ENCODE measurements at places on chromosomes 7 and 10.
A peak's percentile ranks its signal among the peaks of the same experiment; 100 is the strongest.

GRCh38 chr7:151307536-151307935 lies 34.1 kb upstream of the NUB1 start:
- DNase-seq, result no peak

DNA sequence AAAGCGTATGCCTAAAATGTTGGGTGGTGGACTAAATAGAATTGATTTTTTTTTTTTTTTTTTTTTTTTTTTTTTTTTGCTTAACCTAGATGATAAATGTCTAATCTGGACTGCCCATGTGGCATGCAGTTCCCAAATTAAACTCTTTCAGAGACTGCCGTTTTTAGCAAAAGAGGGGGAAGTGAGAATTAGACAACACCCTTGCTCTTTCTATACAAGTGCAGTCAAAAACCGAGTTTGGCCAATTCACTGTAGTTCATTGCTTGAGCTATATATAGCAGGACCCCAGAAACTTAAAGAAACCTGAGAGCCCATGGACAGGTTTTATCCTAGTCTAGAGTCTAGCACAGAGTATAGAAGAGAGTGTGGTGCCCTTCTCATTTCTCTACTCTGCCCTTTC lies 141.9 kb downstream of the GRM3 start:
- DNase-seq, result no peak

DNA sequence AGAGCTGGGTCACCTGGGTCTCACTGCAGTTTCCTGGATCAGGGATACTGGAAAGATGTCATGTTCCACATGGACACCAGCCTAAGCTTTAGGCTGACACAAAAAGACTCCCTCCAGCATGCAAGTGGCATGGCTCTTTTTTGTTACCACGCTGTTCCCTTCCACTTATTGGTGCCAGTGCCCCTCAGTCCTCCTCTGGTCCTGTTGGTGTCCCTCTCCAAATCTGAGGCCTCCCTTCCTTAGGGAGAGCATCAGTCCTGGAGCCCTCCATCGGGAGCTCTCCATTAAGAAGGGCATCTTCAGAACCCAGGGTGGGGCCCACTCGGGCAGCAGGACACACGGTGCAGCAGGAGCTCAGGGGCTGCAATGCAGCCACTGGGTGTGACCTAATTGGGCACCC lies 76.1 kb upstream of the LRRC18 start:
- no peak for DNase-seq

- DNase-seq, result no peak
Observed at GRCh38 chr10:110632591-110633215, 11.4 kb upstream of the RBM20 start.

DNA sequence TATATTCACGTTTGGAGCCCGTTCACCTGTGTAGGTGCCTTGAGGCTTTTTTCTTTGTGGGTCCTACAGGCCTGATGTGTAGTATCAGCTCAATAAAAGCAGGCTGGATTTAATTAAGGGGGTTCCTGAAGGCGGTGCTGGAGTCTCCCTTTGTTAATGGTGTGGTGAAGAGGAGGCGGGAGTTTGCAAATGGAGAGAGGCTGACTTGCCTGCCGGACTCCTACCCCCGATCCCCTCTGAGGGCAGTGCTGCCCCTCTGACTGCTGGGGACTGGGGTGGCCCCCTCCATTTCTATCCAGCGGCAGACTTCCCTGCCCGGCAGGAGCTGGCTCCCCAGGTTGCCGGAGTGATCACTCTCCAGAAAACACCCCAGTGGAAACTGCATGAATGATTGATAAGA lies 45.1 kb downstream of the ZMIZ1 start:
- DNase-seq, result no peak

GRCh38 chr10:408236-408635 lies 273.0 kb downstream of the ZMYND11 start:
- DNase-seq, result no peak

- DNase-seq, result no peak
Observed at GRCh38 chr10:80410578-80411145, 2.3 kb downstream of the PRXL2A start.

GRCh38 chr10:48406204-48406603 lies 99.7 kb downstream of the MAPK8 start:
- no peak for DNase-seq

- DNase-seq, result no peak
Observed at GRCh38 chr7:92702535-92702934, 112.3 kb upstream of the FAM133B start.

GRCh38 chr10:61847087-61847486 lies 54.4 kb upstream of the ARID5B start:
- DNase-seq, result no peak

DNA sequence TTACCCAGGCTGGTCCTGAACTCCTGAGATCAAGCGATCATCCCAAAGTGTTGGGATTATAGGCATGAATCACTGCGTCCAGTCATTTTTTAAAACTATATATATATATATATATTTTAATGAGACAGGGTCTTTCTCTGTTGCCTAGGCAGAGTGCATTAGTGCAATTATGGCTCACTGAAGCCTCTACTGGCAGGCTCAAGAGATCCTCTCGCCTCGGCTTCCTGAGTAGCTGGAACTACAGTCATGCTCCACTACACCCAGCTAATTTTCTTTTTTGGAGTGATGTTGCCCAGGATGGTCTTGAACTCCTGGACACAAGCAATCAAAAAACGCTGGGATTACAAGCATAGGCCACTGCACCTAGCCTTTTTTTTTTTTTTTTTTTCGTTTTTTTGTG lies 55.3 kb upstream of the KAT6B start:
- DNase-seq, result no peak

DNA sequence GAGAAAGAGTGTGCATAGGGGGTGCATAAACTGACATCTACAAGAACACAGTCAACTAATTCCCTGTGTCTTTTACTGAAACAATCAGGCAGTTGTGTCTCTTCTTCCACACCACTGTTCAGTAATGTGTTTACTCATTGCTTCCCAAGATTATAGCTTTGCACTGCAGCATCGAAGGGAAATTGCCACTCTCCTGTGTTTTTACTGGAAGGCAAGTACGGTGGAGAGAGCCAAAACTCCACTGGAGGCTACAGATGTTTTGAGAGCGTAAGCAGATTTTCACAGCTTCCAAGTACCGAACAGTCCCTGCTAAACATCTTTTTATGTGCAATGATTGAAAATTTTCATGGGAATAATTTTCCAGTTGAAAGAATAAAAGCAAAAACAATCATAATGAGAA lies 510.5 kb upstream of the AKR1E2 start:
- DNase-seq, result no peak

- no peak for DNase-seq
Observed at GRCh38 chr7:137801003-137801402, 45.8 kb downstream of the DGKI start.

GRCh38 chr10:68406111-68406814 lies 814 bp downstream of the RUFY2 start:
- peak; percentile 60 for DNase-seq

DNA sequence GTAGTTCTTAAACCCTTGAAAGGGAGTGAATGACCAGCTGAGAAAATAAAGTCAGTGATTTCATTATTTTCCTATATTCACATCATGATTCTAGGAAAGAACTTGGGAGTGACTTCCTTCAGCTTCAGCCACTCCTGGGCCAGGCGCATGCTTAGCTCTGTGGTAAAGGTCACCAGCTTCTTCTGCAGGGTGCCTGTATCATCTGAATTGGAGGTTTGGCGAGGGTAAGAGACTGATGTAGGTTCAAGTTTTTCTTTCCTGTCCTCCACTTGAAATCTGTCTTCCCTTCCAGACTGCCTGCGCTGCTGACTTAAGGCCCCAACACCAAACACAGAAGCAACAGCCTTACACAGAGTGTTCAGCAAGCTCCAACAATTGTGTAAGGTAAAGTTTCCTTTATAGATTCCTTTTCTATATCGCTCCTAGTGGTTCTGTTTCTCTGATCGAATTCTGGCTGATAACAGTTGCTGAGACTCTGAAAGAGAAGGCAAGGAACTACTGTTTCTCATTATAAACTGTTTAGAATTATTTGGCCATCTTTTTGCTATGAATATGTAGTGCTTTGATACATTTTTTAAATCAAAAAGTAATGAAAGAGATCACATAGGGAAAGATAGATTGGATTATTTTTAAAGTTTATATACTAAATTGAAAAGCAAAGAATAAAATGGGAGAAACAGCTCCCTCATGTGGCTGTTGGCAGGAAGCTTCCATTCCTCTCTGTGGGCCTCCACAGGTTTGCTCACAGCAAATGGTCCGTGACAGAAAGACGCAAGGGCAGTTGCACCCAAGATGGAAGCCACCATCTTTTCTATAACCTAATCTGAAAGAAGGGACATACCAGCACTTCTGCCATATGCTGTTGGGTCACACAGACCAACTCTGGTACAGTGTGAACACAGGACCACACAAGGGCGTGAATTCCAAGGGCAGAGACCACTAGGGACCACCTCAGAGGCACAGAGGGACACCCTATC lies 14.0 kb downstream of the GATAD1 start:
- DNase-seq, result no peak

GRCh38 chr10:117550599-117551329 lies 8.2 kb downstream of the EMX2 start:
- no peak for DNase-seq

DNA sequence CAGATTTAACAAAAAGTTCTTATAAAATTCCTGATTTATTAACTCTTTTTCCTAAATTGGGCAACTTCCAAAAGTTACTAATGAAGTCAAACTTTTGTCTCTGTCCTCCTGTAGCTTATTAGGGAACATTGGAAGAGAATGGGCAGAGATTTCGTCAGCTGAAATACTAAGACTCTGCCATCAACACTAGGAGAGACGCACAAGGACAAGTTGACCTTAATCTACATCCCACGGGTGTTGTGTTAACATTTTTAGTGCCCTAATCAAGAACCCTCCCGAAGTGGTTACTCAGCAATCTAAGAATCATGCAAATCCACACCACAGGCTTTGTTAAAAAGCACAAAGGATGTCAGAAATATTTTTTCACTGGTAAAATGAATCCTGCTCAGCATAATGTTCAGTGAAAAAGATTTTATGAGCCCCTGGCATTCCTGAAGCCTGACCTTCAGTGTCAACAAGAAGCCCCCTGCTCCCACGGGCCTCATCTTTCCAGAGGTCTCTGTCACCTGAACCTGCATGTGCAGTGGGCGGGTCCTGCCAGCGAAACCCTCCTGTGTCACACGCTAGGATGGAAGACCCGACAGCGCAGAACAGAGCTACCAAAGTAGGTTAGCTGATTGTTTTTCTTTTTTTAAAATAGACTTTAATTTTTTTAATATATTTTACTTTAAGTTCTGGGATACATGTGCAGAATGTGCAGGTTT lies 70.6 kb upstream of the AKR1E2 start:
- no peak for DNase-seq

GRCh38 chr7:141704112-141704511 lies 2.1 kb upstream of the DENND11 start:
- DNase-seq, result no peak

- no peak for DNase-seq
Observed at GRCh38 chr7:40717242-40717641, 582.4 kb downstream of the SUGCT start.

- DNase-seq, result no peak
Observed at GRCh38 chr7:101804088-101804963, 13.1 kb upstream of the CUX1 start.

DNA sequence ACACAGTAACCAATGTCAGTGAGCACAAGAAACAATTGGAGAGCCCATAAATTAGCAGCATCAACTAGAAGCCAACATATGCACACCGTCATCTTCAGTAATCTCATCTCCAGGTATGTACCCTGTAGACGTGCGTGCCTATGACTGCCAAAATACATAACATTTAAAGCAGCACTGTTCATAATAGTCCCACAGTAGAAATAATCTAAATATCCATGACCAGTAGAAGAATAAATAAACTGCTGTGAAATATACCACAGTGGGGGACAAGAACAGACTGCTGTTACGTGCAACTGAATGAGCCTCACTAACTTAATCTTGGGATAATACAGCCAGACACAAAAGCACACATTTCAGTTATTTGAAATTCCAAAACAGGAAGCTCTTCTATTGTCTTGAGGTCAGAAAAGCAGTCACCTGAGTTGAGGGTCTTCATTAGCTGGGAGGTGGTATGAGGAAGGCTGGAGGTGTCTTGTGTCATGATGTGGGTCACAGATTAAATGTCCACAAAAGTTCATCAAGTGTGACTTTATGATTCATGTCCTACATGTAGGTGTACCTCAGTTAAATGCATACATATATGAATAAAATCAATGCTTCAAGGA lies 454.2 kb upstream of the AKR1E2 start:
- DNase-seq, result no peak

DNA sequence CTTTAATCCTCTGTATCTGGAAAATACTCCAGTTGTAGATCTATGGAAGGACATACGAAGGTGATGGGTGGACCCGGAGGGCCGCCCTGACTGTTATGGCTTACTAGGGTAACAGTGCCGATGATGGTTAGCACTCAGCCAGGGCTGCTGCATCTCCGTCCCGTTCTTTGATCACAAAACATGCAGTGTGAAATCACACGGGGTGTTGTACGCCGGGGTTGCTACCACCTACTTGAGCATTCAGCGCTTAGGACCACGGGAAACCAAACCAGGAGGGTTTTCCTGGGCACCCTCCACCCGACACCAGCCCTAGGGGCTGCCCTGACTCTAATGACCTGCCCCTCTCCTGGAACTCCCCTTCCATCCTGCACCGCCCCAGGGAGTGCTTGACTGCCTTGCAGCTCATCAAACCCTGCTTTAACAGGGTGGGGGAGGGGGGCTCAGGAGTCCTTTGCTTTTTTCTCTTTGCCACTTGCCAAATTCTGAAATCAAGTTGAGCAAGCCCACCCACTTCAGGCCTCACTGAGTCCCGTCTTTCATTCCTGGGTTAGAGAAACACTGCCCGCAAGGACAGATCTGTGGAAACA lies 20.4 kb downstream of the ZNF775 start:
- DNase-seq, result no peak

- no peak for DNase-seq
Observed at GRCh38 chr10:131816157-131816775, 84.5 kb upstream of the PPP2R2D start.

DNA sequence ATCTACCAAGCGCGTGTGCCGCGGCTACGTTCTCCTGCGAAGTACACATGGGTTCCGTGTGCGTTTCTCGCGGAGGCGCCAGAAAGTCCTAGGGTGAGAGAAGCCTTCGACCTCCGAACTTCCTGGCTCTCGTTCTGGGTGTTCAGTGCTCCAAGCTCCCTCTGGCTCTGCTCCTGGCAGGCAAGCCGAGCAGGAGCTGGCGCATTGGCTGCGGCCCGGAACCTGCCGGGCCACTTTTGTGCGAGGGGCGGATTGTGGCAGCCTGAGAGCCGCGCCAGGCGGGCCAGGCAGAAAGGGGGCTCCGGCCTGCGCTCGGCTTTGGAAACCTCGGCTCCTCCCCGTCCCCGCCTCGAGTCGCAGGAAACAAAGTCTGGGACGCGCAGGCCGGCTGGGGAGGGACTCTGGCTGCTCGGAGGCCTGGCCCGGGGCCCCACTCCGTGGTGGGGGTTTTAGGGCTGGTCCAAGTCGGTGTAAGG lies 9.6 kb downstream of the EMX2 start:
- DNase-seq, result peak; percentile 38

DNA sequence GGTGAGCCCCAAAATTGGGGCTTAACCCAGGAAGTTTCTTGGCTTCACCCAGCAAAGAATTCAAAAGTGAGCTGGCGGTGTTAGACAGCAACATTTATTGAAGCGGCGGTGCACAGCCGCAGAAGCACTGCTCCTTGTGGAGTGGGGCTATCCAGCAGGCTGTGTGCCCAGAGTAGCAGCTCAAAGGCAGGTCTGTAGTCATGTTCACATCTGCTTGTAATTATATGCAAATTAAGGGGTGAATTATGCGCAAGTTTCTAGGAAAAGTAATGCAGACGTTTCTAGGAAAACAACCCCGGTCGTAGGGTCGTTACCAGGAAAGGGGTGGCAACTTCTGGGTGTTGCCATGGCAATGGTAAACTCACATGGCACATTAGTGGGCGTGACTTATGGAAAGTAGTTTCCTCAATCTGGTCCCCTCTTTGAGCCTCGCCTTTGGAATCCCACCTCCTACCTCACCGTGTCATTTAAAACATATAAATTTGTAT lies 13.7 kb upstream of the KBTBD2 start:
- peak; percentile 14 for DNase-seq

All from hippocampal formation (tissue), 2 donors.